HFFc6 (cell line): ENCODE measurements at places on chromosomes 5 and 9. TPM values are rescaled to one million over a fixed set of nuclear protein-coding genes. Genes with fewer than 3 reads are reported as not detected.

DNA sequence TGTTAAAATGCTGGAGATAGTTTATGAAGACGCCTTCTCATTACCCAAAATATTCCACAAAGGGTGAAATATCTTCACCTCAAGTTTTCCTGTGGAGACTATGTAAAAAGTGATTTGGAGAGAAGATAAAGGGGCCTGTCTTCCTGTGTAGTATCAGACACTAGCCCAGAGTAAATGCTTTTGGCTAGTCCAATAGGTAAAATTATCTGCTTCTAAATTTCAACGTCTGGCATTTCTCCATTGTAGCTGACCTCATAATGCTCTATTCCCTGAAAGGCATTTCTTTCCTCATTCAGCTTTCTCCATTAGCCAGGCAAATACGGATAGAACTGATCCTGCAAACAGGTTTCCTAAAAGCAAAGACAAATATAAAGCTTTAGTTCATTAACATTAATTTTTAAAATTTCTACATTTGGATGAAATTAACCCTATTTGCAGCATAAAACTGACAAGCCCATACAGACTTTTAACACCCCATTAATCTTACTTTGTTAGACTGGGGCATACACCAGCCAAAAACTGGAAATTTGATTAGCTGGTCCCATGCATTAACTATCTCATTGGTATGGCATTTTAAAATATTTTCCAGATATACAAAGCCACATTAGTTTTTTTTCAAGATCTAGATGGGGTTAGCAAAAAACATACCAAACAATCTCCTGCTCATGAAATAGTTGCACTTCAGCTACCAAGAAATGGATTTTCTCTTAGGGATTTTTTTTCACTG is 548.8 kb downstream of the EFNA5 start:
- no peak for DNase-seq

- no peak for DNase-seq
Measured at GRCh38 chr5:154577416-154577815, 99.4 kb upstream of the HAND1 start.

- DNase-seq, result no peak
Measured at GRCh38 chr9:137030006-137030405, 1.9 kb downstream of the FUT7 start.

DNA sequence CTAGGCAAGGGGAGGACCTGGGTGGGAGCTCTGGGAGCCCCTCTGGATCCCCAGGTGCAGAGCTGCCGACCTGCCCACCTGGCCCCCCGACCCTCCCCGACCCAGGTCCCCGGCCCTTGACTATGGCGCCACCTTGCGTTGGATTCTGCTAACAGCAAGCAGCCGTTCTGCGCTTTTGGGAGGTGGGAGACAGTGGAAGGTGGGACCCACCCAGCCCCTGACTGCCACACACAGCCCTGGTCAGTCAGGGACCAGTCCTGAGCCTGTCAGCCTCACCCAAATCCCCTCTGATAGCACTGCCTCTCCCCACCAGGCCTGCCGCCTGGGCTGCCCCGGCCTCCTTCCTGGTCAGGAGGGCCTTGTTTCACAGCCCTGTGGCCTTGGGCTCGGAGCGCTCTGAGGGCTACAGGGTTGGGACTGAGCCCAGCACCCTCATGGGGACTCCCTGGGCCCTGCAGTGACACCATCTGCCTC is 77.9 kb downstream of the HMCN2 start:
- DNase-seq, result no peak

DNA sequence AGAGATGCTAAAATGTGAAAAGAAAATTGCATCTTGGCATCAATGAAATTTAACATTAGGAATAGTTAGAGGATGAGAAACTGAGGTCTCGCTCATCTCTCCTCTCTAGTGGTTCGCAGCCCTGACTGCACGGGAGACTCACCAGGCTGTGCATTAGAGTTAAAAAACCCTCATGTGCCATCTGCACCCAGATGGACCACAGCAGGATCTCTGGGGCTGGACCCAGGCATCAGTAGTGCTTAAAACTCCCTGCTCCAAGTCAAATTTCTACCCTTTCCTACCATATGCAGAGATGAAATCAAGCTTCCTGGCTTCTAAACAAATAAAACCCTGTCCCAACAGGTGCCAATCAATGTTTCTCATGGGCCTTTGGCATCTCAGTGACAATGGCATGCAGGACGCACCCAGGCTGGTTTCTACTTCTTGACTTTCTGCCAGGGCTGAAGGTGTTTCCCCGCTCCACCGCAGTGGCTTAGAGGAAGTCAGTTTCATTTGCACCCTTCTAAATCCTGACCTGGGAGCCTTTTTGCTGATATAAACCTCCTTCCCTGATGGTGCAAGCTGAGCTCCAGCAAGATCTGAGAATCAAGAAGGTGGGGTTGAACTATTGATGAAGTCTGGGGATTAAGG is 132.6 kb downstream of the NSG2 start:
- DNase-seq, result no peak

DNA sequence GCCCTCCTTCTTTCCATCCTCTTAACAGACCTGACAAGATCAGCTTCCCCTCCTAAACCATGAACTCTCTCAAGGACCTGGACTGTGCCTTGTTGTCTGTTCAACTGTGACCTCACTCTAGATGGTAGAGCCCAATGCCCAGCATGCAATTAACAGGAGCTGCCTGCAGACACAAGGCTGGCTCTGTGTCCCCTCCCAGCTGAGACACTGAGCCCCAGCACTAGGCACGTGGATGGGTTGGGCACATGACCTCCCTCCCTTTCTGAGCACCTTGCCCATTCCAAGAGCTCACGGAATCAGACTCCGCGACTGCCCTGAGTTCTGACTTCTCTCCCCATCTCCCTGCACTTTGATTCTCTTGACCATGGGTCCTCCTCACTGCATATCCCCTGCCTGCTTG is 93.5 kb upstream of the LRRTM2 start:
- no peak for DNase-seq

DNA sequence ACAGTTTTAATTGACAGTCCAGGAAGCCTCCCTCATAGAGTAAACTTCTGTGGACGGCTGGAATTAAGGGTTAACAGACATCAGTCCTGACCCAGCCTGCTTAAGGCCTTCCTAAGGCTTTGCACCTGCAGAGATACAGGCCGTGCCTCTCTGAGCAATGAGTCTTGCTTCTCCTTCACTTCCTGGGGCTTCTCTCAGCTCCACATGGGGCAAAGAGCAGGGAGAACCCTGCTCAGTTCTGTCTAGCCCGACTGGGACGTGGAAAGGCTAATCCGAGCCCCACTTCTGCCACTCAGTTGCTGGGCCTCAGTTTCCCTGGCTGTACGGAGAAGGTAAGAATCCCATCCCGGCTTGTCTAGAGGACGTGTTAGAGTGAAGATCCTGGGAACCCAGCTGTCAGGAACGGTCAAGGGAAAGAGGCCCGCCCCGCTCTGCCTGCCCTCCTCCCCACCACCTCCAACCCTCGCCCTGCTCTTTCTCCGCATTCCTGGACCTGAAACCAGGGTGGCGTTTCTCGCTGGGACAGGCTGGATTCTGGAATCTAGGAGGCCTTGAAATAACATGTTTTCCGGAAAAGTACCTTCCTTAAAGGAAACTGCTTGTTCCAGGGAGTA is 6.5 kb downstream of the SPAAR start:
- no peak for DNase-seq

DNA sequence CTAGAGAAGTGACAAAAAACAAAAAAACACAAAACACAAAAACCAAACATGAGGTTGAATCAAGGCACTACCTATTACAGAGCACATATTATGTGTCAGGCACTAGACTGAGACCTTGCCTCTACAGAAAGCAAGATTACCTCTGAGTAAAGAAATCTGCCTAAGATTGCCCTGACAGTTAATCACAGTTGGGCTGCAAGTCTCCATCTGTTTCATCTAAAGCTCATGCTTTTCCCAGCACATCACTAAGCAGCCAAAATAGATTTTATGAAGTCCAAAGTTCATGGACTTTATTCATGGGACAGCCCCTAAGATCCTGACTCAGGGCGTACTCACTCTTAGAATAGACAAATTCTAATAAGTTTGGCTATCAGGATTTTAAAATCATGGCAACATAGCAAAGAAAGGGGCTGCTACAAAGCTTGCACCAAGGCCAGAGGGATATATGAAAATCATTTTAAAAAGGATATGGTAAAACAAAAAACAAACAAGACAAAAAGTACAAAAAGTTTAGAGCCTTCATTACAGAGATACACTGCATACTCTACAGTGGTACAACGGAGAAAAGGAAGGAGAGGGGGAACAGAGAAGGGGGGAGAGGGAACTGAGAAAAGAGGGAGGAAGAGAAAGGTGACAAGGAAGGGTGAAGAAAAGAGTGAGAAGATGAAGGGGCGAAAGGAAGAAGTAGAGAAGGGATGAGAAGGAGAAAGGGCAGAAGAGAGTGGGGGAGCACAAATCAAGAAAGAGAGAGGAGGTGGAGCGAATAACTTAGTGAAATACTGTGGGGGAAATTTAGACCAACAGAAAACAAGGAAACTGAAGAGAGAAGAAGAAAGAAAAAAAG is 58.2 kb downstream of the RICTOR start:
- peak; percentile 78 for DNase-seq

DNA sequence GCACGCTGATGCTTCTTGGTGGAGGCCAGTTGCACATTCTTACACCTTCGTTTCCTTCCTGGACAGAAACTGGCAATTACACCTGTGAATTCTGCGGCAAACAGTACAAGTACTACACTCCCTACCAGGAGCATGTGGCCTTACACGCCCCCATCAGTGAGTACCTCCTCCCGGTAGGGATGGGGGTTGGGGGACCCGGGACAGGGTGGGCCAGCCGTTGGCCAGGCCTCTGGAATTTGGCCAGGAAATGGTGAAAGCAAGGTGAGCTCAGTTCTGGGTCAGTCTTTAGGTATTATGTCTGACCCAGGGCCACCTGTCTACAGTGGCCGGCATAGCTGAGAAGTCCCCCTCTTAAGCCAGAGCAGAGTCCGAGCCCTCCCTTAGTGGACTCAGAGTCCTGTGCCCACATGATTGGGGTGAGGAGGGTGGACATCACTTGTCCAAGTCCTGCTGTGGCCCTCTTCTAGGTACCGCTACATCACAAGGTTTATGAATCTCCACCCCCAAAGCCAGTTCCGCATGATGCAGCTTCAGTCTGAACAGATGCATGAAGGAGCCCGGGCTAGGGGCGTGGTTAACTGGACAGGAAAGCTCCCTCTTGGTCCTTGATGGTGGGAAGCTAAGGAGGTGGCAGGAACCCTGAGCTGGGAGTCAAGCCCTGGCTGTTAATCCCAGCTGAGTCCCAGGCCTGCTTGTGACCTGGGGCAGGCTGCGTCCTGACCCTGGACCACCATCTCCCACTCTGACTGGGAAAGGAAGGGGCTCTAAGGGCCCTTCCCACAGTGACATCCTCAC is 61.3 kb downstream of the AMBP start:
- DNase-seq, result no peak

DNA sequence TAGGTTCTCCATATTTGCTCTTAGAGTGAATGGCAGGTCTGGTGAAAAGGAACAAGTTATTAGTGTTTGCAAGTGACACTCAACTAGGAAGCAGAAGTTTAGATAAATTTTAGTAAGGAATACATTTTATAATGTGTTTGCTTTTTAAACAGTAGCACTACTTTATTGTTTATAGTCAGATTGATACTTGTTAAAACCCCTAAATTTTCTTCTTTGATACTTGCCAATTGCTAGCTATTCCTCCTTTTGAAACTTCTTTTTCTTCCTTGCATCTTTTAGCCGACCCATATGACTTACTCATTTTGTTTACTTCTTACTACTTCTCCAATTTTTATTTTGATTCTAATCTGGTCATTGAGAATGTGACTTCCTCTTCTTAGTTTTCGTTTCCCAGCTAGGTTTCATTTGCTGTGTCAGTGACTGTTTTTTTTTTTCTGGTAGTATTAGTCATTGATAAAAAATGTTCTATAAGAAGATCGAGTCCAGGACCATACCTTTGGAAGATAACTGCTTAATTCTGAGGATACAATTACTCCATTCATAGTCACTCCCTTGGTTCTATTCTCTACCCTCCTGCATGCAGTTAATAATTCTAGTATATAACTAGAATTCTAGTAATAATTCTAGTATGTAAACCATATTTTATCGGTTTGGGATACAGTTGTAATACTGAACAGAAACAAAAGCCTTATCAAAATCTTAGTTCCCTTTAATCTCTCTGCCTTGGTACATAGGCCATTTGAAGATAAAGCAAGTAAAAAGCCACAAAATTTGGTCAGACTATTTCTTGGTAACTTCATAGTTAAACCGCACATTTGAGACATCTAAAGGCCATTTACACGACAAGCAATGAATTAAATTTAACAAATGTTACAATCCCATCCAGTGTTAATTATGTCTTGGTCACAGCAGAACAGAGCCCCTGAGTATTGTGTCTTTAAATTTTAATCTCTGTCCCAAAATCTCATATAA is 2.8 kb upstream of the RICTOR start:
- peak; percentile 40 for DNase-seq

- DNase-seq, result no peak
Measured at GRCh38 chr5:112419164-112419985, at the start of gene EPB41L4A. Gene EPB41L4A (minus strand): TSS chr5:112419277. CDS start chr5:112419039, 238 bp downstream.

DNA sequence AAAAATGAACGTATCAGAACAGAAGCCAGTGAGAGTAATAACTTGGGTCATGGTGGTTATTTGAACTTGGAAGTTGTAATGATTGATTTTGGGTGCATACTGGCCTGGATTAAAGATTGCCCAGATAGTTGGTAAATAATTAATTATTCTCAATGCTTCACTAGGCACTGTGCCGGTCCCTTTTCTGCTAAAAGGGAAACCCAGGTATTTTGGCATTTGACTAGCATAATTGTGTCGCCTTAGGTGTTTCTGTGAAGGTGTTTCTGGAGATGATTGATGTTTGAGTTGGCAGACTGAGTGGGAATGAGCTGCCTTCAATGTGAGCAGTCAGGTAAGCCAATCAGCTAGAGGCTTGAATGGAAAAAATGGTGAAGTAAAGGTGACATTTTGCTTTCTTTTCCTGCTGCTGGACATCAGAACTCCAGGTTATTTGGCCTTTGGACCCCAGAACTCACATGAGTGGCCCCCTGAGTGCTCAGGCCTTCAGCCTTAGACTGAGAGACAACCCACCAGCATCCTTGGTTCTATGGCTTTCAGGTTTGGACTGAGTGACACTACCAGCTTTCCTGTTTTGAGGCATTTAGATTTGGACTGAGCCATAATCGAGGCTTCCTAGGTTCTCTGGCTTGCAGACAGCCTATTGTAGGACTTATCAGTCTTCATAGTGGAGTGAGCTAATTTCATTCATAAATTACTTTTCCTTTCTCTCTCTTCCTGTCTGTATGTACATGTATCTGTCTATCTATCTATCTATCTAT is 120.7 kb upstream of the PAPPA start:
- no peak for DNase-seq

- no peak for DNase-seq
Measured at GRCh38 chr9:109922617-109923470, 142.8 kb downstream of the PALM2AKAP2 start.

GRCh38 chr9:130682421-130683121 is 11.0 kb upstream of the EXOSC2 start:
- peak; percentile 59 for DNase-seq

GRCh38 chr5:66596636-66597182 is 516 bp downstream of the MAST4 start:
- DNase-seq, result no peak

GRCh38 chr9:7210854-7211637 is 453.3 kb downstream of the KDM4C start:
- no peak for DNase-seq

CEP120 gene
- total RNA-seq, result 10.0 to 11.2 TPM (median 10.6 TPM) in 3 replicates

ZNG1A gene
- 19.4 to 25.0 TPM (median 20.7 TPM) in 3 replicates for total RNA-seq

GDNF gene
- 1.1 to 8.3 TPM (median 1.7 TPM) in 3 replicates for total RNA-seq

SEMA6A gene
- 0.39 to 0.51 TPM (median 0.50 TPM) in 3 replicates for total RNA-seq

GABRA1 gene
- not detected in 3 replicates for total RNA-seq

PCDHGA5 gene
- 0.99 to 1.8 TPM (median 1.3 TPM) in 3 replicates for total RNA-seq

PCDHB13 gene
- 3.0 to 4.2 TPM (median 3.3 TPM) in 3 replicates for total RNA-seq

TMEM8B gene
- total RNA-seq, result 10.5 to 15.2 TPM (median 11.0 TPM) in 3 replicates
